ENCODE measurements at places on chromosomes 6 and 20.

DNA sequence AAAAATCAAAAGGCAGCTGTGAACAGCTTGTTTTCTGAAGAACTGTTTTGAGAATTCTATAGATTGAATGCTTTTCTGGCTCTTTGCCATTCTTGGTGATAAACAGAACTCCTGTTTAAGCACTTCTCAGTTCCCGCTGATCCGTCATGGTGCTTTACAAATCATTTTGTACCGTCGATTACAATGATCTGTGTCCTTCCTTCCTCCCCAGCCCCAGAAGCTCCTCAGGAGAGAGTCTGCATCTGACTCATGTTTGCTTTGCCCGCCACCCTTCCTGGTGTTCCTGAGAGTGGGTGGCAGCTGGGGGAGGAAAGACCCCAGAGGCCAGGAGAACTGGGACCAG is 538.6 kb upstream of the MARCKS start:
- no peak for DNase-seq

- no peak for DNase-seq
Measured at GRCh38 chr6:111985202-111985731, 68.6 kb upstream of the CCN6 start.

DNA sequence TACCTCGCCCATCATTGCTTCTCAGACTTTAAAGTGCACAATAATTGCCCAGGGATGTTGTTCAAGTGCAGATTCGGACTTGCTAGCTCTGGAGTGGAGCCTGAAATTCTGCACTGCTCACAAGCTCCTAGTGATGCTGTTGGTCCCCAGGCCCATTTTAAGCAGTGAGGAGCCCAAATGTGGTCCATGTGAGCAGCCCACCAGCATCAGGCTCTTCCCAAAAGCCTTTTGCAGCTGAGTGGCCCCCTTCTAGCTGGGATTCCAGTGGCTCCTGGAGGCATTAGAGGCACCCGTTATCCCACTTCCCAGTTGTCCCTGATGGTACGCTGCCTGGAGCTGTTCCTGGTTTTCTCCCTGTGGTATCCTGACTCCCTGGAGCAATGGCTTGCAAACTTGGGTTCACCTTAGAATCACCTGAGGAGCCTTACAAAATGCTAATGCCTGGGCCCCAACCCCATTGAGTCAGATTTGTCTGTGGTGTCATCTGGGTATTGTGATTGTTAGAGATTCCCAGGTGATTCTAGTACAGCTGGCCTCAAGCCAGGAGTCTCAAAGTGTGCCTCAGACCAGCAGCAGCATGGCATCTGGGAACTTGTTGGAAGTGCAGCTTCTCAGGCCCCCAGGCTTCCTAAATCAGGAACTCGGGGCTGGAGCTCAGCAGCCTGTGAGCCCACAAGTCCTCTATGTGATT is 186.9 kb upstream of the SLC24A3 start:
- no peak for DNase-seq

- peak; percentile 46 for DNase-seq
Measured at GRCh38 chr6:30325873-30326525, 728 bp upstream of the TRIM39 start.

DNA sequence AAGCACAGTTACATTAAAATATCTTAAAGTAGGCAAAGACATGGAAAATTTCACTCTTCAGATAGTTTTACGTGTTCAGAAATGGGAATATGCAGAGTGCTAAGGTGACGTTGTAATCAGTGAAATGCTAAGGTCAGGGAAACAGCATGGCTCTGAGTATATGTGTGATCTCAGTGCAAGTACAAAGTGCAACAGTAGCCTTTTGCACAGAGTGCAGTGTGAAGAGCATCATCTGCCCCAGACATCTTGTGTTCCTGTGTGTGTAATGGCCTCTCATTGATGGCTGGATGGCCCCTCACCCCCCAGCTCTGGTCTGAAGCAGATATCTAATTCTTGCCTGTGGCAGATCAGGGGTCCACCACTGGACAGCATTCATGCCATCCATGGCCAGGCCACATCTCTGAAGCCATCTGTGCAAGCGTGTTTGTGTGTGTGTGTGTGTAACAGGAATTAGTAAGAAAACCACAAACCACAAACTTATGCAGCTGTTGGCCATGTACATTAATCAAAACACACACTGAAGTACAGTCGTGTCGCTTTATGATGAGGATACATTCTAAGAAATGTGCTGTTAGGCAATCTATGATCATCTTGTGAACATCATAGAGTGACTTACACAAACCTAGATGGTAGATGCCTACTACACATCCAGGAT is 165.1 kb downstream of the RALGAPA2 start:
- no peak for DNase-seq
